ENCODE measurements at places on chromosomes 7 and 10.

- peak; percentile 83 for DNase-seq
Measured at GRCh38 chr10:100996678-100997359, 2.8 kb upstream of the LZTS2 start.

GRCh38 chr10:60823324-60823723 lies 45.0 kb downstream of the CDK1 start:
- DNase-seq, result no peak

GRCh38 chr7:128168667-128169210 lies 72.3 kb upstream of the LEP start:
- peak; percentile 70 for DNase-seq

DNA sequence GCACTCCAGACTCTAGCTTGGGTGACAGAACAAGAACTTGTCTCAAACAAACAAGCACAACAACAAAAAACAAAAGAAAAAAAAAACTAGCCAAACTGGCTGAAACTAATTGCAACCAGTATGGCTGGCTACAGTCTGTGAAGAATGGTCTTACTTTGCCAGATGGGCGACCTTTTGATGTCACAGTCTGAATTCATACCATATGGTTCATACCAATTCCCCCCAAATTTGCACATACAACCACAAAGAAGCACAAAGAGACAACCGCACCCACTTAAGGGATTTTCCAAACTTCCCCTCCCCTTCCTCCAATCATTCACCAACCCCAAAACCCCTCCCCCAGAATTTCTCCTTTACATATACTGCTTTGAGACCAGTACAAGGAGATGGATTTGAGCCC lies 114.2 kb downstream of the SPAG6 start:
- no peak for DNase-seq

- DNase-seq, result peak; percentile 69
Measured at GRCh38 chr7:143372070-143372469, 9.1 kb upstream of the ZYX start.

DNA sequence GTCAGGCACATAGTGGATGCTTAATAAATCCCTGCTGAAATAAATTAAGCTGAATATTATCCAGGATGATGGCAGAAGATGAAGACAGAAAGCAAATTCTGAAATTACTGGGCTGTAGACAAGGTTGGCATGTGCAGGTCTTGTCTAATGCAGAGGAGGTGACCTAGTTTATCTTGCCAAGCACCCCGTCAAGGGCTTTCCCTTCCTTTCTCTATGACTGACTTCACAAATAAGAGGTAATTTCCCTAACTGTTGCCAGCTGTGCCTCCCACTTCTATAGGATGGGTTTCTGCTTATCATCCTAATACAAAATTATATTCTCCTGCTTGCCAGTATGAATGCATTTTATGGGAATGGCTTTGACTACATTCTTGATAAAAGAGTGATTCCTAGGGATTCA lies 38.0 kb downstream of the LHFPL3 start:
- no peak for DNase-seq

DNA sequence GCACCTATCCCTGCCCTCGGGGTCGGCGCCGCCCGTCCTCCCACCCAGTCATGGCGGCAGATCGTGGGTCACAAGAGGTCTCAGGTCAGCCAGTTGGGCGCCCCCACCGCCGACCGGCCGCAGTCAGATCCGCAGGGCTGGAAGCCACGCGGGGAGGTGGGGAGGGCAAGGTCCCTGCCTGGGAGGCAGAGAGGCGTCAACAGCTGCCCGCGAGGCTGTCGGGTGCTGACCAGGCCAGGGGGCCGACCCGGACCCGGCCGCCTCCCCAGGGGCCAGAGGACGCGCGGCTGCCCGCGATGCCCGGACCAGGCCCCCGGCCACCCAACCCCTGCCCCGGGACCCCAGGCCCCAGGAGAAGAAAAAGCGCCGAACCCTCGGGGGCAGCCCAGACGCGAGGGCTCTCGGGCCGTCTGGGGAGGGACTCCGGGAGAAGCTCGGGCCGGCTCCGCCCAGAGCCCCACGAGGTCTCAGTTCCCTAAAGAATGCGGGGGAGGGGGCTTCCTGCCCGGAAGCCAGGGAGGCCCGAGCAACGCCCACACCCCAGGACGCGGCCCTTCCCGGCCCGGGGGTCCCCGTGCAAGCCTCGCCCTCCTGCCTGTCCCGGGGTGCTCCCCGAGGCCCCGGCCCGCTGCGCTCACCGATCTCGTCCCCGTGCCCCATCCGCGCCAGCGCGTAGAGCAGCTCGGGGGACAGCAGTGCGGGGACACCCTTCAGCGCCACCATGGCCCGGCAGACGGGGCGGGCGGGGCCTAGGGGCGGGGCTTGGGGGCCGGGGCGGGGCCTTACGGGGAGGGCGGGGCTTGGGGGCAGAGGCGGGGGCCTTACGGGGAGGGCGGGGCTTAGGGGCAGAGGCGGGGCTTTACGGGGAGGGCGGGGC lies at the start of gene FUOM:
Gene FUOM, minus strand, starts transcription at position 735 of the 877 bp plus-strand sequence. Its CDS starts 12 bp downstream, at position 723.
- DNase-seq, result peak; percentile 91

GRCh38 chr7:157271991-157272324 lies 64.8 kb upstream of the DNAJB6 start:
- DNase-seq, result no peak

- DNase-seq, result no peak
Measured at GRCh38 chr7:44048031-44048795, 3.7 kb downstream of the DBNL start.

DNA sequence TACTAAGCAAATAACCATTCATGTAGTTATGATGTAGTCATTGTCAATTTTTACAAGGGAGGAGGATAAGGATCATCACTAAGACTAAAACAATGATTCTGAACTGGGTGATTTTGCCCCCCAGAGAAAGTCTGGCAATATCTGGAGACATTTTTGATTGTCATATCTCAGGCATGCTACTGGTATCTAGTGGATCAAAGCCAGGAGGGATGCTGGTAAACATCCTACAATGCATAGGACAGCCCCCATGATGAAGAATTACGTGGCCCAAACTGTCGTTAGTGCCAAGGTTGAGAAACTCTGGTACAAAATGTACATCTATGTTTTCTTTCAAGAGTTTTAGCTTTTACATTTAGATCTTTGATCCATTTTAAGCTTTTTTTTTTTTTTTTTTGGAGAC lies 57.3 kb downstream of the GBF1 start:
- DNase-seq, result no peak

DNA sequence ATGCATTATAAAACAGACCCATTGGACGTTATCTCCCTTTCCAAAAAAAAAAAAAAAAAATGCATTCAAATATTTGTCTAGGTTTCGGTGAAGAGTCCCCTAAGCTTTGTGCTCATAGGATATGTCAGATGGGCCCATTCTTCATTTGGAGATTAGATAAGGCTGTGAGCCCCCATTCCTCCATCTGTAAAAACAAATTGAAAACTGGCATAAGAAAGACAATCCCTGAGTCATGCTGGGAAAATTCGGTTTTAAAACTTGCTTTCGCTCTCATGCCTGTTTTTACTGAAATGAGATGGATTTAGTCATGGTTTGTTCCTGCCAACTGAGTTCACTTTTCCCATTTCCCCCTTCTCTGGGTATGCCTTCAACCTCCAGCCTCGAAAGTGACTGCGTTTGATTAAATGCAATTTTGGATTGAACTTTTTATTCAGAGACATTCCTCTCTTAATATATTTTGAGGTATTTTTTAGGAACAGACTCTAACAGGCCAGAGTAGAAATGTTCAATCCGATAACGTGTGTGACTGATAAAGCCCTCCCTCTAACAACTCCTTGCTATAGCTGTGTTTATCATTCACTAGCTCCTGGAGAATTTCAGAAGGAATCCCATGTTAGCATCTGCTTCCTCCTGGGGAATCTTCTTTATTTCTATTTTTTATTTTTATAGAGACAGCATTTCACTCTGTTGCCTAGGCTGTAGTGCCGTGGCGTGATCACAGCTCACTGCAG lies 190.9 kb upstream of the LYZL2 start:
- no peak for DNase-seq

DNA sequence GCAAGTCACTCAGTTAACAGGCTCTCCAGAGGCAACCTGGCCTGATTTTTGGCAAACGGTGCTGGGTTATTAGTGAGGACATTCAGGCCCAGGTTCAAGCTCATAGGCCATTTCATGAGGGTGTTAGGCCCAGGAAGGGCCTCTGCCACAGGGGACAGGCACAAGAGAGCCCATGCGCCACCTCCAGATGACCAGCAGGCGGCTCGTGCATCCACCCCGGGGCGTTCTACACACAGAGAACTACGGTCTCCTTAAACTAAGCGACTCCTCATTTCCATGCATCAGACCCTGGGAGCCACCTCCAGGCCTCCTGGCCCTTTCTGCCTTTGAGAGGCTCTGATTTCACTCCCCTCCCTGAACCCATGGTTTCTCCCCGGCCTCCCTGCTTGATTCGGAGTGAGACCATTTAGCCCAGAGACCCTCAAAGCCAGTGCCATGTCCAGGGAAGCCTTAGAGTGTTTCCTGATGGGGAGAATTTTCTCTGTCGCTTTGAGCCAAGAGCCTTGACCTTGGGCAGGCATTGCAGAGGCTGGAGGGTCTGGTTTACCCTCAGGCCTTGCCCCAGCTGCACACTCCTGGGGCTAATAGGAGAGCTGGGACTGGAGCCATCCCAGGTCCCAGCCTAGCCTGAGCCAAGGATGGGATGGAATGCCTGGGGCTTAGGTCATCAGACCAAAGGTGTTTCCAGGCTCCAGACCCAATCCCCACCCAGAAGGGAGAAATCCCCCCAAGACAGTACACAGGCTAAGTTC lies 188.0 kb downstream of the GRID1 start:
- no peak for DNase-seq

GRCh38 chr7:94111009-94111408 lies 106.9 kb upstream of the BET1 start:
- peak; percentile 31 for DNase-seq

DNA sequence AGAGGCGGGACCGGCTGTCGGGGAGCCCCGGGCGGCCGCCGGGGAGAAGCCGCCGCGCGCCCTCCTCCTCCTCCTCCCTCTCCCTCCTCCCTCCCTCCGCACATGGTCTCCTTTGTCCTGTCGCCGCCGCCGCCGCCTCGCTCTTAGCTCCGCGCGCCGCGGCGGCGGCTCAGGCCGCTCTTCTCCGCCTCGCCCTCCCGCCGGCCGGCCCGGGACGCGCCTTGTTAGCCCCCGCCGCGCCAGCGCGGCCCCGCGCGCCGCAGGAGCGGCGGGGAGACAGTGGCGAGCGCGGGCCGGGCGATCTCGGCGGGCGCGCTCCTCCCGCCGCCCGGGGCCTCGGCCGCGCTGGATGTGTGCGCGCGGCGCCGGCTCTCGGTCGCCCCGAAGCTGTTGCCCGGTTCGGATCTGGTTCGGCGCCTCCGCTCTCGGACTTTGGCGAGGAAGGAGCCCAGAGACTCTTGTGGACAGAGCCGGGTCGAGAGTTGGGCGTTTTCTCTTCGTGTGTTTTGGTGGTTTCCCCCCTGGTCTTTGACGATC lies 437.4 kb upstream of the GALNT17 start:
- peak; percentile 60 for DNase-seq

DNA sequence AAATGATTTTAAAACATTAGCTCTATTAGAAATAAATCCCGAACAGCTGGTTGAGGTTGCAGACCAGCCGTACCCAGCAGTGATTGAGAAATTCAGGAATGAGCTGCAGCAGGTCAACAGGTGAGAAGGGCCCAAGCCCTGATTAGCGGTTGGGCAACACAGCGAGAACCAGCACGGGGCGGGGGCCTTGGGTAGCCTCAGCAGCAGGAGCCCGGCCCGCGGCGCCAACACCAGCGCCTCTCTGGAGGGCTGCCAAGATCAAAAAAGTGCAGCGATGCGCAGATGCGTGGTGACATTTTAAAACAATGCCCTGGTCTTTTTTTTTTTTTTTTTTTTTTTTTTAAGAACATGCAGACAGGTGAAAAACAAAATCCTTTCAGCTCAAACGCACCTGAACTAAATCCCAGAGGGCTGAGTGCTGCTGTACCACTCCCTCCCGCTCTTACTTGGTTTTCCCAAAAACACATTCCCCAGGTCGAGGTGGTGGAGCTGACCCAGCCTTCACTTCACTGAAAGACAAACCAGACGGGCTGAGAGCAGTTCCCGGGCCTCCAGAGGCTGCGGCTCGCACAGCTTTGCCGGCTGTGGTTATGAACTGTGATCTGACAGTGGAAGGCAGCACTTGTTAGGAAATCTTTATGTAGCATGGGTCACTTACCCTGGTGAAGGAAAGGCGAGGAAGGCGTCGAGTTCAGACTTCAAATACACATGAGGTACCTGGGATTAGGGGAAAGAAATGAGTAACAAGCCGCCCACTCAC lies 579.4 kb downstream of the SDK1 start:
- no peak for DNase-seq

DNA sequence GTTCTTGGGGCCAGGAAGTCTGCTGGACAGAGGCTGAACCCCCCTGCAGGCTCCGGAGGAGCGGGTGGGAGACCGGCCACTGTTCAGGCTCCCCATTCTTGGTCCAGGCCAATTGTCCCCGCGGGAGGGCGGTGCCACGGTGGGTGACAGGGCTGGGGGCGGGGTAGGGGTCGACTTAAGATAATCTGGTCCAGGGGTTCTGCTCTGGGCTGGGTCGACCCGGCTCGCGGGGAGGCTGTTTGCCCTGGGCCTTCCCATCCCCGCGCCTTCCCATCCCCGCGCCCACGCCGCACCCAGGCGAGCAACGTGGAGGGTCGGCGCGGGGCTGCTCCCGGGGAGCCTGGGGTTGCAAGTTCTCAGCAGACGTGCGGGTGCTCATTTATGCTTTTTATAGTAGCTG lies 7.3 kb upstream of the GLRX3 start:
- DNase-seq, result no peak
